ENCODE measurements at places on chromosomes 12 and 14. TPM values are rescaled to one million over a fixed set of nuclear protein-coding genes. Genes with fewer than 3 reads are reported as not detected.

GRCh38 chr12:59407799-59408198, 188.0 kb upstream of the SLC16A7 start:
- H3K4me1 ChIP-seq: peaks cover 26% of the 10 kb centered on the region
- H3K4me3 ChIP-seq: no peak overlapping the region
- no peaks in the 10 kb centered on the region for H3K36me3 ChIP-seq
- H3K27me3 ChIP-seq: no peaks in the 10 kb centered on the region
- no peak for DNase-seq
- H3K27ac ChIP-seq: no peak overlapping the region

- no peaks in the 10 kb centered on the region for H3K36me3 ChIP-seq
- peak overlapping the region; percentile 34 for H3K27ac ChIP-seq
- DNase-seq: no peak
- H3K27me3 ChIP-seq: no peaks in the 10 kb centered on the region
- no peak overlapping the region for H3K4me3 ChIP-seq
- H3K4me1 ChIP-seq: peaks cover 34% of the 10 kb centered on the region
These were observed 206.4 kb downstream of the PIK3C2G start for GRCh38 chr12:18467620-18468245.

- H3K27me3 ChIP-seq: peaks cover 10% of the 10 kb centered on the region
- peak overlapping the region; percentile 69 for H3K27ac ChIP-seq
- no peak overlapping the region for H3K4me3 ChIP-seq
- DNase-seq: no peak
- peaks cover 56% of the 10 kb centered on the region for H3K4me1 ChIP-seq
- H3K36me3 ChIP-seq: peaks cover 22% of the 10 kb centered on the region
These were observed 2.0 kb downstream of the WNT5B start for GRCh38 chr12:1630827-1631591.

The SRGAP1 gene
- total RNA-seq: 34.7 TPM

- H3K36me3 ChIP-seq: no peaks in the 10 kb centered on the region
- peaks cover 27% of the 10 kb centered on the region for H3K27me3 ChIP-seq
- H3K4me1 ChIP-seq: no peaks in the 10 kb centered on the region
- no peak overlapping the region for H3K27ac ChIP-seq
- H3K4me3 ChIP-seq: no peak overlapping the region
- DNase-seq: no peak
These were observed 62.2 kb upstream of the DIO3 start for GRCh38 chr14:101499080-101499479.

The C14orf132 gene
- 21.5 TPM for total RNA-seq

DNA sequence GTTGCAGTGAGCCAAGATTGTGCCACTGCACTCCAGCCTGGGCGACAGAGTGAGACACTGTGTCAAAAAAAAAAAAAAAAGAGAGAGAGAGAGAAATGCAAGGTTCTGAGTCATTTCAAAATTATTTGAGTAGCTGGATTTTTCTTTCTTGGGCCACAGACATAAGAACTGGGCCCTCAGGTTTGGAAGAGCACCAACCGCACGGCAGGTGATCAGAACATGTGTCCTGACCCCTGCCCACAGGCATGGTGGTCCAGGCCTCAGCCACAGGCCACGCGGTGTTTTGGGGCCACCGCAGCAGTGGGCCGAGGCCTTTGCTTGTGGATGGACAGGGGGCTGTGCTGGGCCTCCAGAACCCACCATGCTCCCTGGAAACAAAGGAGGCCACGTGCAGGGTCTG, 126.7 kb downstream of the CALM1 start:
- H3K4me1 ChIP-seq: peaks cover 13% of the 10 kb centered on the region
- H3K27me3 ChIP-seq: peaks cover 5% of the 10 kb centered on the region
- H3K36me3 ChIP-seq: no peaks in the 10 kb centered on the region
- DNase-seq: no peak
- H3K27ac ChIP-seq: no peak overlapping the region

The SIX1 gene
- 5.1 TPM for total RNA-seq

The USP5 gene
- 182 TPM for total RNA-seq

DNA sequence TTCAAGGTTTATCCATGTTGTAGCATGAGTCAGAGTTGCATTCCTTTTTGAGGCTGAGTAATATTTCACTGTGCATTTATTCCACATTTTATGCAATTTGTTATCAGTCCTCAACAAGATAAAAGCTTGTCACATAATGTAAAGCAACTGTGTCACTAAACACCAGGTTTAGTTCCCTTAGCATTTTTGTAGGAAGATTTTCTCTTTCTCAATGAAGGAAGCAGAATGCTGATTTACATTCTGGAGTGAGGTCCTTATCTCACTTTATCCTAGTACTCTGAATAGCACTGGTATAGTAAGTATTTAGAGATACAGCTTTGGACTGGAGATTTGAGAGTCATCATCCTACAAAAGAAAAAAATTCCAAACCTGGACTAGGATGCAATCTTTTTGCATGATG, 9.8 kb upstream of the EXD2 start:
- no peaks in the 10 kb centered on the region for H3K4me1 ChIP-seq
- H3K27ac ChIP-seq: no peak overlapping the region
- DNase-seq: no peak
- H3K36me3 ChIP-seq: no peaks in the 10 kb centered on the region

The ZC2HC1C gene
- total RNA-seq: 1.4 TPM

All from HFFc6 (cell line).